ENCODE measurements at places on chromosomes 2 and 18.

DNA sequence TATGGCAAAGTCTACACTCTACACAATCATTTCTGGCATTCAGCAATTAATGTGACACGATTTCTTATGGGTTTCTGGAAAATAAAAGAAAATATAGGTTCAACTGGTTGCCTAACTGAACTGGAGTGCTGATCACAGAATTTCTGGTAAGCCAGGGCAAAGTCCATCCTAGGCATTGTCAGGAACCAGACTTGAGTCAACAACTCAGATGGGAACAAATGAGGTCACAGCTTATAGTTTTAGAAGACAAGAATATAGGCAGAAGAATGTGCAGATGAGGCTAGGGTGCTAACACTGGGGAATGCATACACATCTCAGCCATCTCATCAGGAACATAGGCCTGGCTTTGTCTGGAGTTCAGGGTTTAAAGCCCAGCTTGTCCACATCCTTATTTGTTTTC is 317.2 kb upstream of the ID2 start:
- no peak for DNase-seq

DNA sequence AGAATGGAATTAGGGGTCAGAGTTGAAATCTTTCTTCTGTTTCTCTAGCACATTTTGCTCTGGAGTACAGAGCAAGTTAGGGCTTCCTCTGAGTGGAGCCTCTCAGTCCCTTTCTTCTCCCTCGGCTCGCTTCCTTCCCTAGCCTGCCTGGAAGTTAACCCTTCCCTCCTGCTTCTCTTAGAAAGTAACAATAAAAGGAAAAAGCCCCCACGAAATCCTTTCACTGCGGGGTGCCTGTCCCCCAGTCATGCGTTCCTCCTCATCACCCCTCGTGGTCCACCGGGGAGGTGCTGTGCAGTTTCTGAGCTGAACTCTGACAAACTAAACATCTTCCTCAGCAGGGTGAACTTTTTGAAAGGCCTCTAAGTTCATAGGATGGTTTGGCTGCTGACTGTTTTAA is 2.0 kb downstream of the IGFBP2 start:
- DNase-seq: no peak

- no peak for DNase-seq
Measured at GRCh38 chr2:209368914-209369313, 54.9 kb upstream of the MAP2 start.

DNA sequence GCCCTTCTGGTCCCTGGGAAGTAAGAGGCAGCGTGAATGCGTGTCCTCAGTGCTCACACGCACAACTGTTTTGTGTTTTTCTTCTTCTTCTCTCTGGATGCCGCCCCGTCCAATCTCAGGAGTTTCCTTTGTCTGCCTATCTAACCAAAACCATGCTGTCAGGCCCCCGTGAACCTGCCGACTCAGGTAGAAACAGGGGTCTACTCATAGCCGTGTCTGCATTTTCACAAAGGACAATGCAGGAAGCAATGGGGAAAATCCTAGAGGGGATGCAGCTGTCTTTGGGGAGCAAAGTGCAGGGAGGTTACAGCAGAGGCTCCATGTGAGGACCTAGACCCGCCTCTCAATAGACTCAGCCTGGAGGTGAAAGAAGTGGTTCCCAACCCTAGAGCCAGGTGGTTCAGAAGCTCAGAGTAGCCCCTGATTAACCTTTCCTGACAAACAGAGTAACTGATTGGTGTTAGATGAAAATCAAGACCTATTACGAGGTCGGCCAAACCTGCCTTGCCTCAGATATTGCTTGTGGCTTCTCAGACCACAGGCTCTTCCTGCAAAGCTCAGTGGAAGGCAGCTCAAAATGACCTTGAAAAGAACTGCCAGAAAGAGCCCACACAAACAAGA is 49.3 kb downstream of the CD226 start:
- DNase-seq: peak; percentile 57

GRCh38 chr2:23420091-23420839 is 35.3 kb downstream of the KLHL29 start:
- no peak for DNase-seq
